Stimulated activated CD8-positive, alpha-beta memory T cell treated with anti-CD3 and anti-CD28 coated beads, Interleukin-15, amount 100 ng/mL, for 48 hours (primary cell): ENCODE measurements at places on chromosomes 11 and 22.

GRCh38 chr11:30326906-30327305, 4.0 kb downstream of the ARL14EP start:
- DNase-seq, result no peak

DNA sequence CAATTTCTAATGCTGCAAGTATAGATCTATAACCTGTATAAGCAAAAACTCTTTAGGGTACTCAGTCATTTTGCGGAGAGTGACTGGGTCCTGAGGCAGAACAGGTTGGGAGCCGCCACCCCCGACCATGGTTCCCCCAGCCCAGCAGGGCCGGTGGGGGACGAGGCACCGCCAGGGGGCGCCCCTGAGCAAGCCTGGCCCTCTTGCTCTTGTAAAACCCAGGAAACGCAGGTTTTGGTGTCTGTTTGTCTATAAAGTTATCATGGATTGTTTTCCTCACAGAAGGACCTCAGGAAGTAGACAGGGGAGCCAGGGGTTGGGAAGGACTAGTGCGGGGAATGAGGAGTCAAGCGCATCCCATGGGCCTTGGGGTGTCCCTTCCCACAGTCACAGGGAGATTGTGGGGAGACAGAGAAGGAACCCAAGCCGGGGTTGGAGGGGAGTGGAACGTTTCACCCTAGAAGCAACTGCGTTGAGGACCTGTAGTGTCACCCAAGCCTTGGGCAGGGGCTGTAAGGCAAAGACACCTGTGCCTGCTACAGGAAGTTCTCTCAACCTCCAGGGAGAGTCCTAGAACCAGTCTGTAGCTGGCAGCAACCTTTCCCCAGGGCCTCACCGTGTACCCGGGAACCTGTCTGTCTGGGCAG, 26.4 kb downstream of the KCTD17 start:
- DNase-seq, result peak; percentile 76

DNA sequence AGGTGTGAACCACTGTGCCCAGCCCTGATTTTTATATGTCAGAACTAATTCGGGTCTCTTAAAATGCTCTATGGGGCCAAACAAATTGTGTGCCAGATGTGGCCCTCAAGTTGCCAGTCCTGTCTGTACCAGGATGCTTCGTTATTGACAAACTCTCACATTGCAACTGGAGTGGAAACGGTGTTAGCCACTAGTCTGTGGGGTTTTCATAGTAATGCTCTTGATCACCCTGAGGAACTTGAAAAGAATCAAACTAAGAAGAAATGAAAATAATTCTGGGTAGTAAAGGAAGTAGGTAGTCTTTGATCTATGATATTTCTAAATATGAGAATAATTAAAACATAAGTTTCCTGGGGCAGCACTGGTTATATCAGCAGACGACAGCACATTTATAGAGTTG, 67.3 kb upstream of the ADSL start:
- no peak for DNase-seq

GRCh38 chr11:33557201-33557600, 143.4 kb downstream of the C11orf91 start:
- DNase-seq, result no peak

- no peak for DNase-seq
Measured at GRCh38 chr11:77126156-77126775, 1.8 kb upstream of the MYO7A start.

DNA sequence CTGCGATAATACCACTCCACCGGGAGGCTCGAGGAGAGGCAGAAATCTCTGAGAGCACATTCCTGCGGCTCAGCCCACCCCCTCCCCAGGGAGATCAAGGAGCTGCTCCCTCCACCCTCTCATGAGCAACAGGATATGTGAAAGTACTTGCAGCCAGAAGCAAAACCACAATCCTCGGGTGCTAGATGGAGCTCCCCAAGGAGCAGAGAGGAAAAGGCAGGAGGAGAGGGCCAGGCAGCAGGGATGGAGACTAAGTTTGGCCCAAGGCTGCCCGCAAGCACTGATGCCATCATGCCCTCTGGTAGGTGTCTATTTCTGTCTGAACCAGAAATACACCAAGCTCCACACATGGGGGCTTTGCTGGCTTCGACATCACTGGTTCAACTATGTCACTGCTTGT, 22.3 kb downstream of the VPS37C start:
- no peak for DNase-seq

- DNase-seq, result no peak
Measured at GRCh38 chr22:48659404-48659996, 1168.2 kb downstream of the BRD1 start.

DNA sequence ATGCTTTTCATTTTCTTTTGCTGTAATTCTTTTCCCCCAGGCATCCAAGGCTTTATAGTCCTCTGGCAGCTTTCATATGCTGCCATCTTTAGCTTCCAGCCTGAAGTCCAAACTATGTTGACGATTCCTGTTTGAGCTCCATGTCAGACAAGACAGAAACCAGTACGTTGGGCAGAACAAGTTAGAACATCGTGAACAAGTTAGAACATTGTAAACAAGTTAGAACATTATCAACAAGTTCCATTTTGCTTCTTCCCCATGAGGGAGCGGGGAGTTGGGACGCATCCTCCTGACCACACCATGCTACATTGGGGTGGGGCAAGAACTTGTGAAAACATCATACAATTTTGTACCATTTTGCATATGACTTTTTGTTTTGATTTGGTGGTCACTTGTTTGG, 23.9 kb downstream of the GLB1L2 start:
- no peak for DNase-seq

- DNase-seq, result no peak
Measured at GRCh38 chr11:45895553-45896259, 10.3 kb downstream of the MAPK8IP1 start.

GRCh38 chr22:46851311-46851710, 88.9 kb downstream of the TBC1D22A start:
- DNase-seq, result no peak

DNA sequence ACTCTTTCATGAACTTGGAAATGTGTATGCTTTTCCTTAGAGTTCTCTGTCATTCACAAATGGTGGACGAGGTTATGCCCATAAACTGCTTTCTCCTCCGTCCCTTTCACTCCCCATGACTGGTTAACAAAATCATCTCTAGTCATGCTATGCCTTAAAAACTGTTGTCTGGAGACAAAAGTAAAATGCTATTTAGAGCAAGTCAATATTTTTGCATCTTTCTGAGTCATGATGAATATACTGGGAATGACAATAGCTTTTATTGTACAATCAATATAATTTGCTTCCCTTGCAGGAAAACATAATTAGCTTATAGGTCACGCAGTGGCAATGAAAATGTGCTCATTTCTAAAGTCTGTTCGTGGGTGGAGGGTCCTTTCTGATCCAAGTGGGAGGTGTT, 216.7 kb upstream of the SORL1-AS1 start:
- DNase-seq, result no peak

GRCh38 chr11:102560555-102561011, 30.0 kb upstream of the MMP7 start:
- no peak for DNase-seq

GRCh38 chr11:3022300-3022967, 30.3 kb upstream of the NAP1L4 start:
- DNase-seq, result no peak

GRCh38 chr11:17528181-17528691, 16.0 kb downstream of the USH1C start:
- no peak for DNase-seq

DNA sequence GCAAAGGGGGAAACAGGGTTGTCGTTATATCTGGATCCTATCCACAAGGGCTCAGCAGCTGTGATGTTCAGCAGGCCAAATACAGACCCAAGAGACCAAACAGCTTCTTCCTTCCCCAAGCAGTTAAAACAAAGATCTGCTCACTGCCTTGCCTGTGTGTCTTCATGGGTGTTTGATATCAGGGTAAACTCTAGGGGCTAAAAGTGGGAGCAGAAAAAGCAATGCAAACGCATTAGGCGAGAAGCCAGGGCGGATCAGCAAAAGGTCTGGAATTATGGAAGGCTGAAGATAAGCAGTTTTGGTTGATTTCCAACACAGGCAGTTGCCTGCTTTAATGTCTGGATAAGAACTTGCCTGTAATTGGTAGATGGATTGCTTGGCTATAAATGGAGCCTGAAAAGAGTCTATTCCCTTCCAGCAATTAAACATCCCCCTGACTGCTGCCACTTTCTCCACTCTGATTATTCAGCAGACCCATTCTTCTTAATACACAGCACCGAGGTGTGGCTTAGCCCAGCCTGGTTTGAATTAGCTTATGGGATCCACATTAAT, 126.3 kb downstream of the COMMD9 start:
- DNase-seq, result no peak

- no peak for DNase-seq
Measured at GRCh38 chr11:126279191-126279590, 3.7 kb upstream of the TIRAP start.

DNA sequence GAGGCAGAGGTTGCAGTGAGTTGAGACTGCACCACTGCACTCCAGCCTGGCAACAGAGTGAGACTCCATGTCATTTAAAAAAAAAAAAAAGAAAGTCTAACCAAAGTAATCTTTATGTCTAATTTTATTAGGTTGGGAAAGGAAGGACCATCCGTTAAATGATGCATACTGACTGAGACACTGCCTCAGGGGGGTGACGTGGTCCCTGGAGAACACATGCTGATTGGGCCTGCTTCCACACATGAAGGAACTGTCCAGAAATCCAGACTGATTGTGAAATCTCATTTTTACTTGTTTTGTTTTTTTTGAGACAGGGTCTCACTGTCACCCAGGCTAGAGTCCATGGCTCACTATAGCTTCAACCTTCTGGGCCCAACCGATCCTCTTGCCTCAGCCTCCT, 5.5 kb downstream of the SF3A1 start:
- no peak for DNase-seq

GRCh38 chr11:60077216-60077817, 11.1 kb upstream of the MS4A2 start:
- no peak for DNase-seq

DNA sequence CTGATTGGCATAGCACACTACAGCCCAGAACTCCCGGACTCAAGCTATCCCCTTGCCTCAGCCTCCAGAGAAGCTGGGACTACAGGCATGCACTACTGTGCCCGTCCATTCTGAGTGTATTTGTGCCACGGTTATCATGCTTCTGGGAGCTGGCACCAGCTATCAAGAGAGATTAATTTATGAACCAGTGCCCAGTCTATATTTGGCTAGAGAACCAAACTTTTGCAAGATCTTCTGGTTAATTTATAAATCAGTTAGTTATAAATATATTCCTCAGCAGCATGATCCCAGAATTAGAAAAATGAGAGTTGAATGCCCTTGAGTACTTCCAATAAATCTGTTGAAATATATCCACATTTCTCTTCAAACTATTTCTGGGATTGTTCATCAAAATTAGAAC, 67.5 kb upstream of the OR5AN1 start:
- no peak for DNase-seq

- DNase-seq, result no peak
Measured at GRCh38 chr11:118618115-118618990, 10.9 kb downstream of the PHLDB1 start.
